ENCODE measurements at places on chromosomes 4 and X.

DNA sequence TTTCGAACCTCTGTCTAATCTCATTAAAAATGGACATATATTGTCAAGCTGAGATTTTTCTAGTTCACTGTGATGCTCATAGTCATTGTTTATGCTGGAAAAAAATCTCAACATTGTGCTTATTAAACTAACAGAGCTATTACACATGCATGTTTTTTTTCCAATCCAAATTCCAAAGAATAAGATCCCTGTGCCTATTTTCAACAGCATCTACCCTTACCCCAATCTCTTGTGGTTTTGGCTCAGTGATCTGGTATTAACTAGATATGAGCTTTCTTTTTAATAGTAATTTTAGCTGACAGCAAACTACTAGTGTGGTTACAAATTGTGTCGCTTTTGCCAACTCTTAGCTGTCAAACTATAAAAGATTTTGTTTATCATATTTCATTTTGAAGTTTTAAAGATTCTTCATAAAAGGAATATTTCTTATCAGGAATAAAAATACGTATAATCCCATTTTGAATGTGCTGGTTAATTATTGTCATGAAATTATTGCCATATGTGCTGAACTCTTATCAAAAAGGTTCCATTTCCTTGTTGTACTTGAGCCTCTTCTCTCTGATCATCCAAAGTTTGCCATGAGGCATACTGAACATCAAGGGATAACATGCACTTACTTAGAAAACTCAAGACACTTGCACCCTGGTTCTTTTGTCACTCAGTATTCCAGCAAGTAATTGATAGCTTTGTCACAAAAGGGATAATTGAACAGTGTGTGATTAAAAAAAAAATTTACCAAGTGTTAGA is 241.2 kb downstream of the ARHGAP24 start:
- no peak for DNase-seq

GRCh38 chr4:56651056-56651350 is 30.1 kb downstream of the HOPX start:
- no peak for DNase-seq

DNA sequence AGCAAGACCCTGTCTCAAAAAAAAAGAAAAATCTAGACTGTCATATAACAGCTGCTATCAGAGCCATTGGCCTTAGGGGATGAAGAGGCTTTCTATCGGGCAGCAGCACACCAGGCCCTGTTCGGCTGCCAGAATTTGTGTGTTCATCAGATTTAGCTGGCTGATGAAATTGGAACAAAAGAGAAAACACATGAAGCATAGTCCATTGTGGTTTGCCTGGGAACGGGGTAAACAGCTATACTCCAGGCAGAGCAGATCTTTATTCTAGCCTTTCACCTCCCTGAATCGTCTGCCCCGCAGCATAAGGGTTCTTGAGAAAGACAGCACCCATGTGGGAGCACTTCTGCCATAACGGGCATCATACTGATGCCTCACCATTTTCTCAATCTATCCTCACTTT is 11.6 kb downstream of the TKTL1 start:
- no peak for DNase-seq

GRCh38 chr4:109350121-109350520 is 47.7 kb upstream of the COL25A1 start:
- DNase-seq, result no peak

DNA sequence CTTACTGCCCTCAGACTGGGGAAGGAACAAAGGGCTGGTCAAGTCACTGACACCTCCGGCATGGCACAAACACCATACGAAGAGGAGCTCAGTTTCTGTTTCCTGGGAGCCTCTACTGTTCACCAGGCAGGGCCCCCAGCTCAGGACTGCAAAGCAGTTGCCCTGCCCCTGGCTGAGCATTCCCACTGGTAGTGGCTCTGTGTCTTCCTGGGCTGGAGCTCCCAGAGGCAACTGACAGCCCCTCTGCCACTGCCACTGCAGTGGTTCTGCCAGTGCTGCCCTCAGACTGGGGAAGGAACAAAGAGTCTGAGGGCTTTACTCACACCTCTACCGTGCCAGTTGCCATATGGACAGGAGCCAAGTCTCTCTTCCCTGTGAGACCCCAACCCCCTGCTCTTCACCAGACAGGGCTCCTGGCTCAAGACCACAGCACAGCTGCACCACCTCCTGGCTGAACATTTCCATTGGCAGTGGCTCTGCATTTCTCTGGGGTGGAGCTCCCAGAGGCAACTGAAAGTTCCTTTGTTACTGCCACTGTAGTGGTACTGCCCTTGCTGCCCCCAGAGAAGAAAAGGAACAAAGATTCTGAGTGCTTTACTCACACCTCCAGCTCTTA is 67.9 kb downstream of the SMARCA5 start:
- no peak for DNase-seq

DNA sequence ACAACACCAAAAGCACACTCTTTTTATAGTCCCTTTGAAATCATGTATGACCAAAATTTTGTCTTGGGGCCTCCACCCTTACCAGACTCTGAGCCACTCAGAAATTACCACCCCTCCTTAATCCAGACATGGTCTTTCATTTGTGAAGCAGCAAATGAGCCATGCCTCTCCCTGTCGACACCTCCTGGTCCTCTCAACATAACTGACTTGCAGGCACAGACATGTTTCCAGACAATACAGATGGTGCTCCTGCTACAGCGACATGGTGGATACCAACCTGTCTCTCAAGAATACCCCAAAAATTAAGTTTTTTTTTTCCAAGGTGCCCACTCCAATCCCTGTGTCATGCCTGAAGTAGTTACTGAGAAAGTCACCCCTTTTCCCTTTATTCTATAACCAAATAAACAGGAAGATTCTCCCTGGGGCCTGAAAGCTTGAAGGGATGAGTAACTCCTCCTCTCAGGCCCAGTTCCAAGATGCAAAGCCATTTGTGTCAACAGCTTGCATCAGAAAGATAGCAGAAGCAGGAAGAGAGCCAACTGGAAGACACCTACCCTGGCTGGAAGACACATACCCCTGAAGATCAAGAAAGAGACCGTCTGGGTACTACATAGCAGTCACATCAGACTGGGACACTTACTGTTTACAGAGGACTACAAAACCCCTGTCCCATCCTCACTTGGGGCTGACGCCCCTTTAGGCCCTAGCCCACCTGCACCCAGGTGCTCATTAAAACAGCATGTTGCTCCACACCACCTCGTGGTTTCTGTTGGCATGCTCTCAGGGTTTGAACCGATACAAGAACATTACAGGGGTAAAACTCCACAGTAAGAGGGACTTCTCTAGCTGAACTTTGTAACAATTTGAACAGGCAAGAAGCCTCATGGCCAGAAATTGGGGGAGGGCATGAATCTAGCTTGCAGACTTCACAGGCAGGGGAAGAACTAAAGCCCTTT is 5.5 kb upstream of the UGT2B17 start:
- no peak for DNase-seq

- no peak for DNase-seq
Measured at GRCh38 chr4:22264261-22264660, 251.6 kb downstream of the ADGRA3 start.

DNA sequence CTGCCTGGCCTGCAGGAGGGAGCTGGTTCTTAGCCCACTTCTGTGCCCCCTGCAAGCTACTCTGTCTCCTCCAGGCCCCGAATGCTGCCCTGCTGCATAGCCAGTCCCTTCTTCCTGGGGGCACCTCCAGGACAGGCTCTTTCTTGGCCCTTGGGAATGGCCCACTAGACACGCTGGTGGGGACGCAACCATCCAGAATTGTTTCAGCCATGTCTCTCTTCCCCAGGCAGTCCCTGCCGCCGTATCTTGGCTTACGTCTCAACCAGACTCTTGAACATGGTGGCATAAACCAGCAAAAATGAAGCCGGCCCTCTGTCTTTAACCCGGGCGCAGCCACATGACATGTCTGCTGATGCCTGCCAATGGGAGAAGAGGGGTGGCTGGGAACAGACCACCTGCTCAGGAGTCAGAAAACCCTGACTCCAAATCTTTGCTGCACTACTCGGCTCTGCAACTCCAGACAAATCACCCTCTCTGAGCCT is 9.0 kb downstream of the LRPAP1 start:
- no peak for DNase-seq

GRCh38 chr4:154731756-154732155 is 12.0 kb upstream of the LRAT start:
- no peak for DNase-seq

All from activated CD4-positive, alpha-beta T cell treated with anti-CD3 and anti-CD28 coated beads, Interleukin-2, amount 50 U/mL, for 48 hours (primary cell).